LNCaP clone FGC (cell line): ENCODE measurements at places on chromosomes 6 and 20.

DNA sequence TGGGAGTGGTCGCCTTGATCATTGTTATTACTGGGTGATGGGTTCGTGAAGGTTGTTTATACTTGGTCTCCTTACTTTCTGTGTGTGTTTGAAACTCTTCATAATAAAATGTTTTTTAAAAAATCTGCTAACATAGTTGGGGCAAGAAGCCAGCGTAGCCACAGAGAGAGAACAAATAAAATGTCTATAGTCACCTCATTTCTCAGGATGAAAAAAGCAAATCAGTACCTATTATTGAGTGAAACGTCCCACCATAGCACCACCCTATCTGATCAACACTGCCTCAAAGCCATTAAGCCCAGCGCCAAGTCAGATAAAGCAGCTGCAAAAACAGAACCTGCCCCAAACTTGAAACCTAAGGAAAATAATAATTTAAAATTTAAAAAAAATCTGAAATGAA is 89.7 kb upstream of the TAB2 start:
- no peak for DNase-seq

DNA sequence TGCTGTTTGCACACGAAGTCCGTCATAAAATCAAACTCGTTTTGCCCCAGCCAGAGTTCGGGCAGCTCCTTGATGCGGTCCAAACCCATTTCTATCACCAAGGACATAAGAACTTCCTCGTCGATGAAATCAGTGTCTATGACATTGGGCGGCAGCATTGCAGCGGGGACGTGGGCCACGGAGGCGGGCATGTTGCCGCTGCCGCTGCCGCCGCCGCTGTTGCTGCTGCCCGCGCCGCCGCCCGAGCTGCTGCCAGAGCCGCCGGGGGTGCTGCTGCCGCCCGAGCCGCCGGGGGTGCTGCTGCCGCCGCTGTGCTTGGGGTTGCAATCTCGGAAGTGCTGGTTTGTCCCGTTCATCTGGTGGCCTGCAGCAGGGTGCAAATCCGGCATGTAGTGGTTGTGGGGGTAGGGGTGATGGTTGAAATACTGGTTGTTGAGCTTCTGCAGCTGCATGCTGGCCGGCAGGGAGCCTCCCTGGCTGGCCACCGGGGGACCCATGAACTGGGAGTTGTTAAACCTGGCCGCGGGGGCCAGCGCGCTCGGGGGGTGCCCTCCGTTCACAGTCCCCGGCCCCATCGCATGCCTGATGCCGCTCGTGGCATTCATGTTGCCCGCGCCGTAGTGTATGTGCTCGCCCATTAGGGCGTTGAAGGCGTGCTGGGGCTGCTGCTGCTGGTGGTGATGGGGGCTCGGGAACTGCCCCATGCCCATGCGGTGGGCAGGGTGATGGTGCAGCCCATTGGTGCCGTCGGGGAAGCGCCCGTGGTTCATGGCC is 1.1 kb downstream of the CITED2 start:
- no peak for DNase-seq

DNA sequence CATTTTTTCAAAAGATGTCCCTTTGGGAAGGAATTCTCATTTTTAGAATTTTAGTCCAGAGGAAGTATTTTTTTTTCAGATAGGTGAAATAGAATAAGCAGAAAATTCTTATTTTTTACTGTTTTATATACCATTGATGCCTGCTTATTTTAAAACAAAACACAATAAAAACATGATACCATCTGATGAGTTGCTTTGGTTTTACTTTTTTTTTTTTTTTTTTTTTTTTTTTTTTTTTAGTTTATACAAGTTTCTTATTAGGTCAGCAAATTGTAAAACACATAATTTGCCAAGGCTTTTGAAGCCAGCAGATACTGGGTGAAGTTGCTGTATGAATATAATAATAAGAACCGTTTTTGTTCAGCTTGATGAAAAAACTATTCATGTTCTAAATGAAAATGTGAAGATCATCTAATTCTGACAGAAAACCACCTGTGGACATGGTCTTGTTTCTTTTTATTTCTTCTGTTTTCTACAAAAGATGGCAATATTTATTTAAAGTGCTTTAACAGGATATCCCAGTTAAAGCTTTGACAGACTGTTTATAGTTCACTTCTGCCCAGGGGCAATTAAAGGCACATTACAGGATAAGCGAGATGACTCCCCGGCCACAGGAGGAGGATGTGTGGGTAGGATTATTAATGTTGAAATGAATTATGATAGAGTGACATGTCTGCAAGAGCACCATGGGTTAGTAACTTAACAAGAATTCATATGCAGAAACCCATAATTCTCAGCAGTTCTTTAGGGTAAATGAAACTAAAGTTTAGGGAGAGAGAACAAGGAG is 31.1 kb downstream of the MYB start:
- DNase-seq, result no peak

DNA sequence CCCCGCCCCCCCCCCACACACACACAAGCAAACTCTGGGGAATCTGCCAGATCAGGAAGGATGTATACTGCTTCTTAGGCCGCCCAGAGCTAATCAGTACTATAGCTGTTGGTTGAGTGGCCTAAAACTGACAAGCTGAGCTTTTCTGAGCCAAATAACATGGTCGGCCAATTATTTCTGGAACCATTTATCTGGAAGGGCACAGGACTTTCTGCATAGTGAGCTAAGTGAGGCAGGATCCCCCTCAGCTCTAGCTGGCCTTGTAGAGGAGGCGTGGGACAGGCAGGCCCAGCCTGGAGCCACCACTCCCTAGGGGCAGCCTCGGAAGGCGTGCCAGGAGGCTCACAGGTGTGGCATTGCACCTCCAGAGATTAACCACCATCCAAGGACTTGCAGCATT is 200.1 kb downstream of the TMEM242 start:
- DNase-seq, result no peak
